GM10248 (cell line): ENCODE measurements at places on chromosomes 2 and 18.

DNA sequence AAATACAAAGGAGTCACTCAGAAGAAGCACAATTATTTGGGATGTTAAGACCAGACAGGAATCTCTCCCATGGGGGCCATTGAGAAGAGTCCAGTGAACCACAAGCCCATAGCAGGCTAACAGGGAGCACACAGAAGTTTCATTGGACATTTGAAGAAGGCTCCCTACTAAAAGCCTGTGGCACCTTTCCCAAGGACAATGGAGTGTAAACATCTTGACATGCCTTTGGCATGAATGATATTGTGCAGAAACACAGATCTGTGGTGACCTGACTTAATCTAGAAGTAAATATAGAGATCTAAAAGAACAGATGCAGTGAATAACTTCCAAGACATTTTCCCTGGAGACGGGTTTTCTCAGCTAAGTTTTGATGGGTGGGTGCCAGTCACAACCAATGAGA, 221.5 kb downstream of the EPHA4 start:
- DNase-seq, result no peak

DNA sequence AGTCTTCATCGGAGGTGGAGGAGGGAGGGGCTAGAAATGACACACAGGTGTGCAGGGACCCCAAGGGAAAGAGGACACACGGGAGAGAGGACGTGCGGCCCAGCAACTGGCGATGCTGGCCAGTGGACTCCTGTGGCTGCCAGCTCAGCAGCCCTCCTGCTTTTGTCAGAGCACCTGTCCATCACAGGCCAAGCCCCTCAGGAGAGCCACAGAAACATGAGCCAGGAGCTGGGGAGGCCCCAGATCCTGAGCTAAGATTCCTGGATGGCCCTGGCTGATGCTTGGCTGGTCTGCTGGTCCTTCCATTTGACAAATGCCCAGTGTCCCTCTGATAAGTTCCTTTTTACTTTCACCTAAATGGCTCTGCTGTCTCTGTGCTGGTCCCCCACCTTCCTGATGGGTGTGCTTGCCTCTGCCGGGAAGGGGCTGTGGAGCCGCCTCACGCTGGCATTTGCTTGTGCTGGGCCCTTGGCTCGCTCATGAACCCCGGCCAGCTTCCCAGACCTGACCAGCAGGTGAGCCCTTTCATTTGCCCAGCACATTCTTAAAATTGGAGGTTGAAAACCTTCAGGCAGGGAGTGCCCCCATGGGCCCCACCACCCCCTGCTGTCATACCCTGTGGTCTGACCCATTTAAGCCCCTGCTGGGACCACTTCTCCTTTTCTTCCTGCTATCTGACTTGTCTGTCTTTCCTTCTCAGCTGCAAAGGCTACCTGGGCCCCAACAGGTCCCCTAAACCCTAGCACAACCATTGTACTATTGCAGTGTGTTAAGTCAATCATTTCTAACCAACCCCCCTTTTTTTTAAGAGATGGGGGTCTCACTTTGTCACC, 37.3 kb downstream of the CYP27C1 start:
- DNase-seq, result no peak

DNA sequence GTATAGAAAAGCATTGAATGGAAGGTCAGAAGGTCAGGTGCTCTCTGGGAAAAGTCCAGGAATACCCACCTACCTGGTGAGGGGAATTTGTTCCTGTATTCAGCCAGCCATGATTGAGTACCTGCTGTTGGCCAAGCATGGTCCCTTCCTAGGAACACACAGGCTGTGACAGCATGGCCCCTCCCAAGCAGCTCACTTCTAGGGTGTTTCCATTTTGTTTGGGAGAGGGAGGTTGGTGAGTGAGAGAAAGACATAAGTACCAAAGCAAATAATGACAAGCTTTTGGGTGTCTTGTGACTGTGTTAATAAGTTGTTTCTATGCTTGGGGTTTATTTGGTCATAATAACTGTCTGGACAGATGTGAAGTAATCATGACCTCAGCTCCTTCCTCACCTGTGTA, 46.3 kb downstream of the CABLES1 start:
- DNase-seq, result no peak

GRCh38 chr18:12474146-12474545, 66.4 kb downstream of the PRELID3A start:
- DNase-seq, result no peak

DNA sequence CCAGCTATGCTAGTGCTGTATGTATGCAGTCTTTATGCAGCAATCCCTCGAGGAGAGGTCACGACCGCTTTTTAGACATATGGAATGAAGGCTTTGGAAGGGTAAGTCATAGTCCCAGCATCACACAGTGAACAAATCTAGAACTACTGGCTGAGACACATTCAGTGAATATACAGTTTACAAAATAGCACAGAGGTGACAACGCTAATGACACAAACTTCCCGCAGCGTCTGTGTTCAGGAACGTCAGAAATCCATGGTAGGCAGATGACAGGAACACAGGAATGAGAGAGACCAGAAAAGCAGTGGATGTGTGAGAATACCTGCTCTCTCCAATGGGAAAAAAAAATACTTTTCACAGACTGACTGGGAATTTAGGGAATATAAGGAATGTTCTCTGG, 29.6 kb downstream of the CABYR start:
- no peak for DNase-seq

GRCh38 chr2:7420530-7420929, 503.3 kb downstream of the RNF144A start:
- no peak for DNase-seq

GRCh38 chr2:215946586-215946985, 66.8 kb downstream of the MREG start:
- DNase-seq, result no peak

DNA sequence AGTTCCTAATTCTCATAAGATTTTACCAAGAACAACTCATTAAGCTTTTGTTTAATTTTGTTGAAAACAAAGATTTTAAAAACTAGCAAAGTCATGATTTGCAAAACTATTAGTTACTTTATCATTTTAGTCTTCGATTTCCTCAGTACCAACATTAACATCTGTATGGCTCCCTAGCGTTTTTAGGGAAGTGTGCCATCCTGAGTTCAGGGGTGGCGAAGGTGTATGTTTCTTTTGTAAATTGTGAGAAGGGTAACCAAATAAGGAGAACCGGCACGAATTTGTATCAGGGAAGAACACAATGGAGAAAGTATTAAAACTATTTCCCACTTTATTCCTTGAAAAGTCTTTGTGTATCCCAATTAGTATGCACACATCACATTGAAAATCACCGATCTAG, 419.9 kb downstream of the DSC3 start:
- DNase-seq, result no peak

- DNase-seq, result no peak
Measured at GRCh38 chr18:79229431-79229830, 160.2 kb downstream of the ATP9B start.

DNA sequence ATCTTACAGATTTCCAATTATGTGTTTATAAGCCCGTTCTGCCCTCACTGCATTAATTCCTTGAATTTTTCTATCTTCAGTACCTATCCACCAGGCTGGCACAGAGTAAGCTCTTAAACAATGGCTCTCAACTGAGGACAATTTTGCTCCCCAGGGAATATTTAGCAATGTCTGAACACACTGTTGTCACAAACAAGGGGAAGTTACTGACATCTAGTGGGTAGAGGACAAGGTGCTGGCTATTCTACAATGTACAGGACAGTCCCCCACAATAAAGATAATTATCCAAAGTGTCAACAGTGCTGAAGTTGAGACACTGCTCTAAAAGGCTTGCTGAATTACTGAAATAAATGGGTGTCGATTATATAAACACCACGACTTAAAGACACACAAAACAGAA, 5.0 kb downstream of the NDUFS1 start:
- no peak for DNase-seq
